CD4-positive, alpha-beta T cell treated with Interleukin-17A for 1 hour (primary cell): ENCODE measurements at places on chromosomes 6 and 20.
A peak's percentile ranks its signal among the peaks of the same experiment; 100 is the strongest.

DNA sequence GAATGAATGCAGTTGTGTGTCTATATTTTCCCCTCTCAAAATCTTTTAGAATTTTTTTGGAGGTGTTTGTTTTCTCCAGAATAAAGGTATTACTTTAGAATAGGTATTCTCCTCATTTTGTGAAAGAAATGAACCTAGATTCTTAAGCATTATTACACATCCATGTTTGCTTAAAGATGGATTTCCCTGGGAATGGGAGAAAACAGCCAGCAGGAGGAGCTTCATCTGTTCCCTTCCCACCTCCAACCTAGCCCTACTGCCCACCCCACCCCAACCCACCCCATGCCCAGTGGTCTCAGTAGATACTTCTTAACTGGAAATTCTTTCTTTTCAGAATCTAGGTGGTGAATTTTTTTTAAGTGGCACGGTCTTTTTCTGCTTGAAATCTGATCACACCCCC lies 127.8 kb downstream of the CD109 start:
- no peak for DNase-seq

DNA sequence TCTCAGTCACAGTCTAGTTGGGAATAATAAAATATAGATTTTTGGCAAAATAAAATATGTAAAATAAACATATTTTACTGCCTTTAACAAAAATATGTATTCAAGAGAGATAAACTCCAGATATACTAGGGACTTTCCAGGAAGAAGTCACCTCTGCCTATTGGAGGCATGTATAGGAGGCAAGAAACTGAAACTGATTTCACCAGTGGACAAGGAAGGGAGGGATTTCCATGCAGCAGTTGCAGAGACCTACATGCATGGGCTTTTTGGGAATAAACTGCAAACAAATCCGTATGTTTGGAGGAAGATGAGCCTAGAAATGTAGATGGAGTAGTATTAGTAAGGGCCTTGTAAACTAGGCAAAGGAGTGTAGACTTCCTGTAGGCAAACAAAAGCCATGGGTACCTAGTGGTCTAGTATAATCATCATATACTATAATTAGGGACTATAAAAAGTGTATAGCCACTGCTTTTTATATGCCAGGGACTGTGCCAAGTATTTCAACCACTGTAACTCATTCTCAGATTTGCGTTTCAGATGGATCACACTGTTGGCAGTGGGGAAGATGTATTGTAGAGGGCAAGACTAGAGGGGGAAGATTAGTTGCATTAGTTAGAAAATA lies 38.9 kb downstream of the CD109 start:
- DNase-seq: no peak

GRCh38 chr6:165881806-165882205 lies 218.8 kb upstream of the PDE10A start:
- no peak for DNase-seq

- DNase-seq: no peak
These were observed 206.5 kb upstream of the RREB1 start for GRCh38 chr6:6901205-6901719.

GRCh38 chr6:145453376-145453775 lies 281.9 kb downstream of the EPM2A start:
- no peak for DNase-seq

- DNase-seq: no peak
These were observed 13.7 kb downstream of the ABHD12 start for GRCh38 chr20:25376886-25377285.

DNA sequence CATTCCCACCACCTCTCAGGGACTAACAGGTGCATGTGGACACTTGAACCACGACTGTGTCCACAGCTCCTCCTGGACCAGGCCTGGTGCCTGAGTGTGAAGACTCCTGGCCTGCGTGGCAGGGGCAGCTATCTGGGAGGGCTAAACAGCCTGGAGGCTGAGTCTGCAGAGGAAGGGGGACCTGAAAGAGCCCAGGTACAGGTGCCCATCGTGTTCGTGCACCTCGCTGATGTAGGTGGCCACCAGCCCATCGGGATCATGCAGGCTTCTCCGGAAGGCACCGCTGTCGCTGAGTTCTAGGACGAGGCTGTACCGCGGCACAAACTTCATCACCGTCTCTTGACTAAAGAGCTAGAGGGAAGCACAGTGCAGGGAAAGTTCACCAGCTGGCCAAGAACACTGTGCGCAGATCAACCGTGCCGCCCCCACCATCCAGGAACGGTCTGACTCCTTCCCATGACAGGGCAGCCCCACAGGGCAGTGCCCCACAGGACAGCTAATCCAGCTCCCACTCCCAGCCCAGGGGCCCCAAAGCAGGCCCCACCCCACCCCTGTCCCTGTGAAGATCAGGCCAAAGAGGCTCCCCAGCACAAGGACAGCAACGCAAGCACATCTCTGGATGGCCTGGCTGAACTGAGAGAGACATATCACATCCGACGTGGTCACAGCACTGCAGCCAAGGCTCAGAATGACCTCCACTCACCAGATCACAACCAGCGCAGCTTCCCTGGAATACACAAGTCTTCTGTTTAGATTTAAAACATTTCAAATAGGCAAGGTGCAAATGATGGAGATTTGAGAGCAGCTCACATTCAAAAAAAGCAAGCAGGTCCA lies 14.8 kb downstream of the CST7 start:
- no peak for DNase-seq

GRCh38 chr20:32858701-32859372 lies at the start of gene EFCAB8:
TSS of gene EFCAB8 (plus strand) at chr20:32858923. CDS start at chr20:32863793, 4,870 bp downstream.
- no peak for DNase-seq

DNA sequence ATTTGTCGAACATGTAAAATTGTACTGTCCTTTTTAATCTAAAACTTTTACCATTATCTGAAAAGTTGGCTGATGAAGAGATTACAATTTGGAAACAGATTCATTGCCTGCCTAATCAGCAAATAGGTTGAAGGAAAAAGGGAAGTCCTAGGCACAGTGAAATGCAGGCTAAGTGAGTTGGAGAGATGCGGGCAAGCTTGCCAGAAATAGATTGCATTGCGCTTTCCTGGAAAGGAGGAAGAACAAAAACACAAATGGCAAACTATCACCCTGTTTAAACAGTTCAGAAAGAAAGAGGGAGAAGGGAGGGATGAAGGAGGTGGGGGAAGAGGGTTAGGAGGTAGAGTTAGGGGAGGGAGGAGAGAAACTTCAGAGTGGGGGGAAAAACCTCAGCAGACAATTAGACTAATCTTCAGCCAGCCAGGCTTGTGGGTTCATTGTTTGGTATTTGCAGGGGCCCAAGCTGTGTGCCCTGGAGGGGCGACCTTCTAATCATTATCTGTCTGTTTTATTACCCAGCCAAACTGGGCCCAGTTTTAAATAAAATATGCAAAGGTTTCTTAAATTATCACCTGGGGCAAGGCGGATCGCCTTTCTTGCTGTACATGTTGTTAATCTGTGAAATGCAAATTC lies 465.2 kb downstream of the TFAP2B start:
- DNase-seq: no peak

GRCh38 chr6:139129284-139129683 lies 5.6 kb upstream of the HECA start:
- no peak for DNase-seq

GRCh38 chr6:25921525-25922203 lies 8.8 kb downstream of the SLC17A2 start:
- no peak for DNase-seq

- no peak for DNase-seq
These were observed 31.5 kb downstream of the TRAF3IP2 start for GRCh38 chr6:111573892-111574797.

DNA sequence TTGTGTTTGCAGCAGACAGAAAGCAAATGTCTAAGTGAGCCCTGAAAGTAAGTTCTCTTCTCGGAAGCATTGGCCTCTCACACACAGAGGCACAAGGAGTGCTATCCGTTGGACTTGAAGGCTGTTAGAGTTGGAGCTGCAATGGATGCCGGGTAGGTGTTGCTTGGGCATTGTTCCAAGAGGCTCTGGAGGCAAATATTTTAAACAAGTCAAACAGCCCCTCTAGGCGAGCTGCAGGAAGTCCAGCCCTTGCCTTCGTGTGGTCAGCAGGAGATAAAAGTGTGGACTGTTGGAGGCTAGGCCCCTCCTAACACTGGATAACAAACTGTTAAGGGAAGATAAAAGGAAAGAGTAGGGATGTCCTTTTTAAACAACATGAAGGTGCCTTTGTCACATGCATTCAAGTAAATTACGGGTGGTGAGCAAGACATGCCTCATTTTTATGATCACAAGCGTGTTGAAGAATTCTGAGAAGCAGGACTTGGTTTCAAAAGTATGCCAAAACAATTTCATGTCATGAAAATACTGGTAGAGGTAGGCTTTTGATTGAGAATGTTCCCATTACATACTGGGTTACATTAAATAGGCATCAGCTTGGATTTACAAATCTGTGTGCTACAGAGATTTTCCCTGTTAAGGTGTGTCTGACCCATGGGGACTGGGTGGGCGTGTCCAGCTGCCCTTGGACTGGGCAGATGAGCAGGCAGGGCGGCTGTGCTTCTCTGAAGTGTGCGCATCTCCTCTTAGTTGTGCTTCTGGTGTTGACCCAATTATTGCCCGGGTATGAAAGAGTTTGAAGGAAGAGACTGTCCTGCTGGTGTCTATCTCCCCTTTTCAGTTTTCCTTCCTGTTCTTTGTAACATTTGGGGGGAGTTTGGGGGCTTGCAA lies 57.5 kb downstream of the RREB1 start:
- no peak for DNase-seq

DNA sequence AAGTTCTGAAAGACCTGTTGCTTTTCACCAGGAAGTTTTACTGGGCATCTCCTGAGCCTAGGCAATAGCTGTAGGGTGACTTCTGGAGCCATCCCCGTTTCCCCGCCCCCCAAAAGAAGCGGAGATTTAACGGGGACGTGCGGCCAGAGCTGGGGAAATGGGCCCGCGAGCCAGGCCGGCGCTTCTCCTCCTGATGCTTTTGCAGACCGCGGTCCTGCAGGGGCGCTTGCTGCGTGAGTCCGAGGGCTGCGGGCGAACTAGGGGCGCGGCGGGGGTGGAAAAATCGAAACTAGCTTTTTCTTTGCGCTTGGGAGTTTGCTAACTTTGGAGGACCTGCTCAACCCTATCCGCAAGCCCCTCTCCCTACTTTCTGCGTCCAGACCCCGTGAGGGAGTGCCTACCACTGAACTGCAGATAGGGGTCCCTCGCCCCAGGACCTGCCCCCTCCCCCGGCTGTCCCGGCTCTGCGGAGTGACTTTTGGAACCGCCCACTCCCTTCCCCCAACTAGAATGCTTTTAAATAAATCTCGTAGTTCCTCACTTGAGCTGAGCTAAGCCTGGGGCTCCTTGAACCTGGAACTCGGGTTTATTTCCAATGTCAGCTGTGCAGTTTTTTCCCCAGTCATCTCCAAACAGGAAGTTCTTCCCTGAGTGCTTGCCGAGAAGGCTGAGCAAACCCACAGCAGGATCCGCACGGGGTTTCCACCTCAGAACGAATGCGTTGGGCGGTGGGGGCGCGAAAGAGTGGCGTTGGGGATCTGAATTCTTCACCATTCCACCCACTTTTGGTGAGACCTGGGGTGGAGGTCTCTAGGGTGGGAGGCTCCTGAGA lies at the start of gene HFE:
HFE (plus strand) TSS at position 146 of the 832 bp plus-strand sequence; CDS start at position 158, 12 bp downstream.
- DNase-seq: peak; percentile 41

GRCh38 chr6:96086745-96087144 lies 71.0 kb downstream of the FUT9 start:
- DNase-seq: no peak

GRCh38 chr6:155089746-155090145 lies 94.6 kb downstream of the TIAM2 start:
- DNase-seq: no peak

DNA sequence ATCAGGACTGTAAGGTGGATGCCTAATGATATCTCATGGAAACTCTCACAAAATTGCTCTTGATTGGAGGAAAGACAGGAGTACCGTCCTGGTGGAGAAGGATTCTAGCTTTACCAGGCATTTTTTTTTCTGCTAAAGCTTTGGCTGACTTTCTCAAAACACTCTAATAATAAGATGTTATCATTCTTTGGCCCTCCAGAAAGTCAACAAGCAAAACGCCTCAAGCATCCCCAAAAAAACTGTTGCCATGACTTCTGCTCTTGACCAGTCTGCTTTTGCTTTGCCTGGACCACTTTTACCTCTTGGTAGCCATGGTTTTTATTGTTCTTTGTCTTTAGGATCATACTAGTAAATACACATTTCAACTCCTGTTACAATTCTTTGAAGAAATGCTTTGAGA lies 55.5 kb upstream of the RUNX2 start:
- no peak for DNase-seq

GRCh38 chr6:11076540-11076939 lies 17.1 kb upstream of the SMIM13 start:
- DNase-seq: no peak

- DNase-seq: peak; percentile 33
These were observed 47.2 kb downstream of the DUSP22 start for GRCh38 chr6:339480-339879.

- DNase-seq: no peak
These were observed at the start of gene SAMD5 for GRCh38 chr6:147508042-147508865. TSS of gene SAMD5 (plus strand) at chr6:147508690. CDS start at chr6:147508929, 239 bp downstream.

GRCh38 chr6:39301606-39302005 lies 12.6 kb downstream of the KCNK17 start:
- DNase-seq: no peak

DNA sequence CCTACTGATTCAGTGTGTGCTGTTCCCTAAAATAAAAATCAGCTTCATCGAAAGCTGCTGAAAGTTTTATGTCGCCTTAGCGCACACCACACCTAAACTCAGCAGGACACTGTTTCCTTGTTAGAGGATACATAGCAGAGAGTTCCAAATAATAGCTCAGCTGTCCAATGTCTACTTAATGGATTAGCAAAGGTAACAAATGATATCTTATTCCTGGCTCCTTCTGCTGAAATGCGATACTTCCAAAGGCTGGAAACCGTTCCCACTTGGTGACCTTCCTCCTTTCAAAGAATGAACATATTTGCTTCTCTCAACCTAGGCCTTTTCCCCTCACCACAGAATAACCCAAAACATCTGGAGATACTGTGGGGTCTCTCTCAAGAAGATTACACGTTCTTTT lies 189.5 kb upstream of the GMDS start:
- DNase-seq: no peak

GRCh38 chr6:71582820-71583219 lies 294.2 kb downstream of the OGFRL1 start:
- no peak for DNase-seq

GRCh38 chr20:50467174-50467573 lies 43.0 kb upstream of the PTPN1 start:
- DNase-seq: no peak

GRCh38 chr20:59652381-59652780 lies 48.0 kb downstream of the PHACTR3 start:
- DNase-seq: no peak

- no peak for DNase-seq
These were observed 4.8 kb downstream of the BPIFA2 start for GRCh38 chr20:33172781-33173180.

GRCh38 chr6:97925504-97925903 lies 642.5 kb upstream of the MMS22L start:
- no peak for DNase-seq

GRCh38 chr6:139027620-139028182 lies 844 bp upstream of the ABRACL start:
- peak; percentile 52 for DNase-seq

GRCh38 chr6:20751293-20751935 lies 217.2 kb downstream of the CDKAL1 start:
- no peak for DNase-seq

- DNase-seq: no peak
These were observed 255.7 kb upstream of the THEMIS start for GRCh38 chr6:128156321-128157111.
